Uterus (tissue), 4 donors: ENCODE measurements at places on chromosomes 7 and 10.

GRCh38 chr10:96188421-96188820 is 58.3 kb downstream of the ZNF518A start:
- DNase-seq = no peak

DNA sequence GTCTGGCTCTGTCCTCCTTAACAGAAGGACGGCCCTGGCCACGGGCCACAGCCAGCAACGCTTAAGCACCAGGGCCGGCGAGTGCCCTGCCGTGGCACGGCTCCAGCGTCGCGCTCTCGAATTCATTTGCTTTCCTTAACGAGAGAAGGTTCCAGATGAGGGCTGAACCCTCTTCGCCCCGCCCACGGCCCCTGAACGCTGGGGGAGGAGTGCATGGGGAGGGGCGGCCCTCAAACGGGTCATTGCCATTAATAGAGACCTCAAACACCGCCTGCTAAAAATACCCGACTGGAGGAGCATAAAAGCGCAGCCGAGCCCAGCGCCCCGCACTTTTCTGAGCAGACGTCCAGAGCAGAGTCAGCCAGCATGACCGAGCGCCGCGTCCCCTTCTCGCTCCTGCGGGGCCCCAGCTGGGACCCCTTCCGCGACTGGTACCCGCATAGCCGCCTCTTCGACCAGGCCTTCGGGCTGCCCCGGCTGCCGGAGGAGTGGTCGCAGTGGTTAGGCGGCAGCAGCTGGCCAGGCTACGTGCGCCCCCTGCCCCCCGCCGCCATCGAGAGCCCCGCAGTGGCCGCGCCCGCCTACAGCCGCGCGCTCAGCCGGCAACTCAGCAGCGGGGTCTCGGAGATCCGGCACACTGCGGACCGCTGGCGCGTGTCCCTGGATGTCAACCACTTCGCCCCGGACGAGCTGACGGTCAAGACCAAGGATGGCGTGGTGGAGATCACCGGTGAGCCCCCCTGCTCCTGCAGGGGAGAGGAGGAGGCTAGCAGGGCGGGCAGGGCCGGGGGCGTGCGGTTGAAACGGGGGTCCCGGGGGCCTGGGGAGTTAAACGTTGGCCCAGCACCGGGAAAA is at the start of gene HSPB1:
HSPB1 (plus strand) TSS at position 327 of the 855 bp plus-strand sequence; CDS start at position 367, 40 bp downstream.
- DNase-seq = peak; percentile 97

DNA sequence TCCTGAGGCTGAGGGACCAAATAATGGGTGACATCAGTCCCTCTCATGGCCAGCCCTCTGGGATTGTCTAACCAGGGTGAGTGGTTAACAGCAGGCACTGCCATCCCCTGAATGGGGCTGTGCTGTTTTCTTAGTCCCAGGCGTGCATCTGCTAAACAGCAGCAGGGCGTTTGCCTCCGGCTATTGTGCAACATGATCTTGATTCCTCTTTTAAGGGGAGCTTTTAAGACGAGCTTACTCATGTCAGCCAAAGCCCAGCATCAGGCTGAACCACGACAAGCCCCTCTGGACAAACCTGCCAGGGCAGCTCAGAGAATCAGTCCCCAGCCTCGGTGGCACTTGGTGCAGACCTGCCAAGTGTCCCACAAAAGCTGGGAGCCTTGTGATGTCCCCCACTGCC is 16.2 kb upstream of the IGFBP3 start:
- DNase-seq = no peak

- no peak for DNase-seq
Observed at GRCh38 chr10:79047584-79047874, 21.2 kb upstream of the ZMIZ1 start.

DNA sequence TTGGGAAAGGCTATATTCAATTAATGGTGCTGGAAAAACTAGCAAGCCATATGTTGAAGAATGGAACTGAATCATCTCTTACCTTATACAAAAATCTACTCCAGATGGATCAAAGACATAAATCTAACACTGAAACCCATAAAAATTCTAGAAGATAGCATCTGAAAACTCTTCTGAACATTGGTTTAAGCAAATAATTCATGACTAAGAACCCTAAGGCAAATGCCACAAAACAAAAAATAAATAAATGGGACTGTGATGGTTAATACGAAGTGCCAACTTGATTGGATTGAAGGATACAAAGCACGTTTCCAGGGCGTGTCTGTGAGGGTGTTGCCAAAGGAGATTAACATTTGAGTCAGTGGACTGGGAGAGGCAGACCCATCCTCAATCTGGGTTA is 1130.0 kb downstream of the DNAJB9 start:
- DNase-seq = no peak

DNA sequence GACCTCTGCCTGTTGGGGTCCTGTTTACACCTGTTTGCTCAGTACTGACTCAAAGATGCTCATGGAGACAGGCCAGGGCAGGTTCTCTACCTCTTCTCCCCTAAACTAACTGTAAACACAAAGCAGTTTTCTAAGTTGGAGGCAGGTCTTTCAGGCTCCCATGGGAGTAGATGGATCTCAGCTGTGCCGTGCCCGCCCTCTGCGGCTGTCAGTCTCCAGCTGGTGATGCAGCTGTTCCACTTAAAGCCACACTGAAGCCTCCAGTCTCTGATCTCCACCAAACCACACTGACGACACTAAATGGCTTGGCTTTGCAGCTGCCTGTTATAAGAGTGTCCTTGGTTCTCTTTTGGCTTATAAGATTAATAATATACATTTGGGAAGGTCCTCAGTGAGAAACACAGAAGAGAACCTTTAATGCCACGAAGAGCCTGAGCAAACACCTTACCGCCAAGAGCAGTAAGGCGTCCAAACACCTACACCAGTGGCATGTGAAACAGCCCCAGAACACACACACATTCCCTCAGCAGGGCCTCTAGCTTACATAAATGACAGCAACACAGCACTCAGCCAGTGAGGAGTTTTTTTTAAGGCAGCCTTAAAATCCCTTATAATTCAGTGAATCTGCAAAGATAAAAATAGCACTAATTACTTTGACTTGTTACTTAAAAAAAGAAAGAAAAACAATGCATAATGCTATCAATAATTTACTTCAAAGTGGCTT is 60.4 kb upstream of the KCNIP2 start:
- DNase-seq = no peak

DNA sequence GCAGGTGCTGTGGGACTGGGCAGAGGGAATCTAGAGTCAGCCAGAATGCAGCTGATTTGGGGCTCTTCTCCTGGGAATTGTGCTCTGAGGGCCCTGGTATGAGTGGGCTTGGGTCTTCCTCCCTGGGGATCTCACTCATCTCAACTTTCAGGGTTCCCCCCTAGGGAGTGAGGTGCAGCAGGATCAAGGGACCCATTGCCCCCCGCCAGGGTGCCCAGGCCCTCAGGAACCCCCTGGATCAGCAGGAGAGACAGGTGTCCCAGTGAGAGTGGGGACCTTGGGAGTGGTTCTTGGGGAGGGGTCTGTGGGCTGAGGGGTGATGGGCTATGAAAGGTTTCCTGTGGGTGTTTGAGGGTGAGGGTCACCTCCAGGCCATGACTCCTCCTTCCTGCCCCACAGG is 17.6 kb upstream of the VOPP1 start:
- DNase-seq = no peak
